Common myeloid progenitor, CD34-positive (primary cell): ENCODE measurements at places on chromosomes 16 and 17.
A peak's percentile ranks its signal among the peaks of the same experiment; 100 is the strongest.

GRCh38 chr16:17949141-17949981 lies 387.2 kb downstream of the NPIPA8 start:
- peak; percentile 20 for DNase-seq

DNA sequence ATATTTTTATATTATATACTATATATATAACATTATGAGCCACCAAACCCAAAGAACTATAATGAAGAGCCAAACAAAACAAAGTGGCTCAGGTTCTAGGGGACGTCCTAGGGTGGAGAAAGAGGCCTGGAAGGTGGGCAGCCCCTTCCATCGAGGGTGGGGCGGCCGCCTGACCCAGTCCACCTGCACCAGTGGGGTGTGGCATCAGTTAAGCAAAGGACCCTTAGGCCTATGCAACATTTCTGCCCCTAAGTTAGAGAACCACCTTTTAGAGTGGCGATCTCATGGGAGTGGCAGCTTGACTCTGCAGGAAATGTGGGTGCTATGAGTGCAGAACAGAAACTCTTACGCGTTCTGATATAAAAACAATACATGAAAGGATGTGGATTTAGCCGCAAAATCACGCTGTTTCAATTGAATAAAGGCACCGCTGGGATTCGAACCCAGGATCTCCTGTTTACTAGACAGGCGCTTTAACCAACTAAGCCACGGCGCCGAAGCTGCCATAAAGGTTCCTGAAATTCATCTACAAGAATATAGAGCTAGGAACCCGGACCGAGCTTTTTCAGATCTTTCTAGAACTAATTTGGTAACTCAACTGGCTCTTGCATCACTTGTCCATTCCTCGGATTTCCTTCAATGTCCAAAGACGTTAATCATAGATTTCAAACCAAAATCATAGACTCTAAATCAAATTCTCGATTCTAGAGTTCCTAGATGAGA lies 15.6 kb upstream of the AURKB start:
- DNase-seq: peak; percentile 46

DNA sequence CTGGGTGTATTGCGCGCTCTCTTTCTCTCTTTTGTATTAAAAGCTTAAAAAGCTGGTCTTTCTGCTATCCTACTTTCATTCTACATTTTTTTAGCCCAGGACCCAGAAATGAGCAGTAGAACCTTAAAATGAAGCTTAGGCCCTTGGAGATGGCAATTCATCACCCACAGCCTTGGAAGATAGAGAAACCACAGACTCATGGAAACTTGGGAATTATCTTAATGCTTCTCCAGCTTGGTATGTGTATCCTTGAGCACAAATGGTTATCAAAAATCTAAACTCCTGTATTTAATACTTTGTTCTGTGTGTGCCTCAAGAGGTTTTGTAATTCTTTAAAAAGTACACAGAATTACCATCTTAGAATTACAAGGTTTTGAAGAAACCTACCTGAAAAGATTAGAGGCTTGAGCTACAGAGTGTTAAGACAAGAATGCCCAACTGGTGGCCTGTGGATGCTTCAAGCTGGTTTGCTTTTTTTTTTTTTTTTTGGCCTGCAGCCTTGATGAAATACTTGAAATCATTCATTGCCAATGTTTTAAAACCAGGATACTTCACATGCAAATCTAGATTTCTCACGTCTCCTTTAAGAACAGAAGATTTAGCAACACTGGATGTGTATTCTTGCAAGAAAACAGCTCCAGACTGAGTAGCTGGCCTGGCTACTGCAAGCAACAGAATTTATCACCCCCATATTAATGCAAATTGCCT lies 105.0 kb downstream of the XYLT1 start:
- DNase-seq: no peak

DNA sequence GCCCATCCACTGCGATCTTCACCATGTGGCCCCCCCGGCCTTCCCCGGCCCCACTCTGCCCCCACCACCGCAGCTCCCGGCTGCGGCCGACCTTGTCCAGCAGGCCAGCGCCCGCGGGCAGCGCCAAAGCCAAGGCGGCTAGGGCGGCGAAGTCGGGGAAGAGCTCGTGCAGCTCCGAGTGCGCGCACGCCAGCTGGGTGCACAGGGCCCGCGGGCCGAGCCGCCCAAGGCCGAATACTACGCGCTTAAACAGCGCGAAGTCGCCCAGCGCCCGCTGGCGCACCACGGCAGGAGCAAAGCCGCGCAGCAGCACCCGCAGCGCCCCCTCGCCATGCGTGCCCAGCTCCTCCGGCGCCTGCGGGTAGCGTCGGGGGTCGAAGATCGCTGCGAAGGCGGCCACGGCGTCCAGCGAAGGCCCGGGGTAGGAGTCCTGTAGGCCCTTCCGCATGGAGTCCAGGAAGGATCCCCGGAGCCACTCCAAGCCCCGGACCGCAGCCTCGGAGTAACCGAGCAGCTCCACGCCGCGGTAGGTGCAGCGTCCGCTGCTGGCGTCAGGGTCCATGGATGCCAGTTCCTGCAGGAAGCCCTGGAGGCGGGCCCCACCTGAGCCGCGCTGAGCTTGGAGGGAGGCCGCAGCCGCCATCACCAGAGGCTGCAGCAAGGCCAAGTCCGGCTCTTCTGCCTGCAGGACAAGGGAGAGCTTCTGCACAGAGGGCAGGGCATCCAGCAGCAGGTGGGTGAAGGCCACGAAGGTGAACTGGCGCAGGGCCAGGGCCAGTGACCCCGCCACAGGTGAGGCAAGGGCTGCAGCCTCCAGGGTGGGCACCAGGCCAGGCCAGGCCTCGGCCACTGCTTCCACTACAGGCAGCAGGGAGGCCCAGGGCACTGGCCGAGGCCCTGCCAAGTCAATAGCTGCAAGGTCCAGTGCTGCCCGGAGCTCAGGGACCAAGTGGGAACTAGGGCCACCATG lies 10.3 kb downstream of the C17orf113 start:
- peak; percentile 48 for DNase-seq

- DNase-seq: peak; percentile 94
These were observed at the start of gene ACTG1 for GRCh38 chr17:81512562-81513371. TSS of gene ACTG1 (minus strand) at chr17:81512799. CDS start at chr17:81512354, 445 bp downstream.

DNA sequence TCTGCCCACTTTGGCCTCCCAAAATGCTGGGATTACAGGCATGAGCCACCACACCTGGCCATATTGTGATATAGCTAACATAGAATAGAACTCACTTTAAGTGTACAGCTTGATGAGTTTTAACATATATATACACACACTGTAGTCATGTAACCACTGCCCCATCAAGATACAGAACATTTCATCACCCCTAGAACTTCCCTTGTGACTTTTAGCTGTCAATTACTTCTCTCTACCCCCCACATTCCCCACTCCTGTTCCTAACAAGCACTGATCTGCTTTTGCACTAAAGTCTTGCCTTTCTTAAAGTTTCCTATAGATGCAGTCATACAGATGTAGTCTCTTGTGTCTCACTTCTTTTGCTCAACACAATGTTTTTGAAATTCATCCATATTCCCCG lies 93.1 kb downstream of the PITPNC1 start:
- no peak for DNase-seq

DNA sequence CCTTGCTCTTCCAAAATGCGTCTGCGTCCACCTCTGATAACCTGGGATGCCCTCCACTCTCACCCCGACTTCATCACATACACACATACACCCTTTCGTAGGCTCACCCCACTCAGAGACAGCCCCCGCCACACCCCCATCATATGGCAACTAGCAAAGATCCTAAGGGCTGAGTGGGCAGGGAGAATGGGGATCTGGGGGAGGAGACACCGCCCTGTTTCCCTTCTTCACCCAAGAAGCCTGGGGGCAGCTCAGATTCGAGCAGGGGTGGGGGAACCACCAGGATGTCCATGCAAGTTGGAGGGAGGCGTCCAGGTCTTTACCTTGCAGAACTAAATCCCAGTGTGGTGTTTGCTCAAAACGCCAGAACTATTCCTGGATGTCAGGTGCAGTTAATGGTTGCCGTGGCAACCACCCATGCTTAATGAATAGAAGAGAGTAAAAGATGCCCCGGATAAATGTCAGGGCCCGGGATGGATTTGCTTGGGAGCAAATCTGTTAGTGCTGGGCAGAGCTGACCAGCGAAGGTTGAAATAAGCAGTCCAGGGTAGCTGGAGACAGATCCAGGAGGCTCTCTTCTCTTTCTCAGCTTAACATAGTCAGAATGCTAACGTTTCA lies 72.8 kb downstream of the CACNG3 start:
- no peak for DNase-seq

- no peak for DNase-seq
These were observed 22.0 kb downstream of the ZNF469 start for GRCh38 chr16:88404769-88405168.

DNA sequence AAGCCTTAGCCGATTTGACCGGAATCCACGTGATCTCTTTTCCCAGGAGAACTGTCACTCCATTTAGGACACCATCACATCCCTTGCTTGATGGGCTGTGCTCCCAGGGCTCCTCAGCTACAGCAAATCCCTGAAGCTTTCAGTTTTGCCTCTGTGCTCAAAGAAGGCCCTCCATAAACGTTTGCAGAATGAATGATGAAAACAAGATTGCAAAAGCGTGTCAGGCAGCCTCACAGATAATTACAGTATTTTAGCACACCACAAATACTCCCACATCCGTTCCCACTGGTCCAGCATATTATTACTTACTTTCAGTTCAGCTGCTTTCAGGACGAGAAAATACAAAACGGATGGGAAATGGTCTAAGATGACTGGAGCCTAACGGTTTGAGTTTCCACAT lies 84.6 kb downstream of the USP31 start:
- DNase-seq: no peak

DNA sequence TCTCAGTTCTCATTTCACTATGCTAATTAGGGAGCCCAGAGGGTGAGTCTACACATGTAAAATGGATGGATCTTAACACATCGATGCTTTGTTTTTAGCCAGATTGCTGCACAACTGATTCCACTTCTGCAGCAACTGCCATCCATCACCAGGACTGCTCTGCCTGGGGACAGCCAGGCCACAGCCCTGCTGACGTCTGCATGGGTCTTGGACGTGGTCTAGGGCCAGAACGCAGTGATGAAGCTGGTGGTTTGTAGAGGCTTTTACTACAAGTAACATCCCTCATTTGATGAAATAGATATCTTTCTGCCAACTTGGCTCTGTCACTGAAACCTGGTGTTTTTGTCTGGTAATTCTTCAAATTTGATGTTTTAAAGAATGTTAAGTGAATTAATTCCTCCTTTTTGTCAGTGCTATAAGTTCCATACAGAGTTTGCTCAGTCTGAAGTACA lies 50.6 kb downstream of the MARCHF10 start:
- no peak for DNase-seq

DNA sequence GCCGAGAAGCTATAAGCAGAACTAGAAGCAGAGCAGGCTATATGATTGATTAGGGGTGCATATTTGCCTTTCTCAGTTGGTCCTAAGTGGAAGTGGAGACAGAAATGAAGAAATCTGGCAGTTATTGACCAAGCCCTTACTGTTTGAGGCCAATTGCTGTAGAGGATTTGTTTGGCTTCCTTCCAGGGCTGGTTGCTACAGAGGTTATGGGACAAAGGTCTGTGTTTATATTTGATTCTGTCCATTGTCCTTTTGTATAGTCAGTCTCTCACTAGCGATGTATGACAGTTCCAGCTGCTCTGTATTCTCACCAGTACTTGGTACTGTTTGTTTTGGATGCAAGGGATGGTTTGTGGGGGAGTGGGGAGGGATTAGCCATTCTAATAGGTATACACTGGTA lies 7.3 kb upstream of the ALOX15 start:
- no peak for DNase-seq

GRCh38 chr16:87816507-87817100 lies 50.8 kb upstream of the KLHDC4 start:
- DNase-seq: peak; percentile 57

- no peak for DNase-seq
These were observed 7.7 kb downstream of the SALL1 start for GRCh38 chr16:51143196-51143977.

- no peak for DNase-seq
These were observed 7.3 kb downstream of the MTMR4 start for GRCh38 chr17:58507123-58507634.

- no peak for DNase-seq
These were observed 26.5 kb downstream of the KAT7 start for GRCh38 chr17:49814781-49815529.

DNA sequence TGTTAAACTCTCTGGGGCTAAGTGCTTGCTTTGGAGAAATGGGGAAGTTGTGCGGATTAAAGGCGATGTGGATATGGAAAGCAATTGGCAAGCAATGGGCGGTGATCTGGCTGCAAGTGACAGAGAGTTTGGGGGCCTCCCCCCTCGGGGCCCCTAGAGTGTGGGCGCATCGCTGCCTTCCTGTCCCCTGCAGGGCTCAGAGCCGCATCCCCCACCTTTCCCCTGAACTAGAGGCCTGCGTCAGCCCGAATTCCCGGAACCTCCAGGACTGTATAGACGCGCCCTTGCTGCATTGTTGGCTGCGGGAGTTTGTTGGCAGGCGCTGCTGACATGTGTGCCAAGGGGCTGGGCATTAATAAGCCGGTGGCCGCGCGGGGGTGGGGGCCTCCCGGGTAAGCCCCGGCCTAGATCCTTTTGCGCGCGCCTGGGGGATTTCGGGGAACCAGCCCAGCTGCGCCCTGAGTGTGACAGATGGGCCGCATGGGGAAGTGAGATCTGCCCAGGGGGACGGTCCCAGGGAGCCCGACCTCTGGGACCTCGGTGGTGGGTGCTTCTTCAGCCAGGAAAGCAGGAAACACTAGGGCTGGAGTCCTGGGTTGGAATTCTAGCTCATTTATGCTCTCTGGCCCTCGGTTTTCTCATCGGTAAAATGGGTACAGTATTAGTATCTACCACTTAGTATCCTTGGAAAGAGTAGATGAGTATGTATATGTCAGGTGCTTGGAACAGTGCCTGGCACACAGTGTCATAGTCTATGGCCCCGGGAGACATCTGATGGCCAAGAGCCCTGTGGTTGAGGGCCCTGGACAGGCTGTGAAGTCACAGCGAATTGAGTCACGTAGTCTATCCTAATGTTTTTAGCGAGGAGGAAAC lies 1.0 kb downstream of the EEF2K start:
- peak; percentile 69 for DNase-seq

DNA sequence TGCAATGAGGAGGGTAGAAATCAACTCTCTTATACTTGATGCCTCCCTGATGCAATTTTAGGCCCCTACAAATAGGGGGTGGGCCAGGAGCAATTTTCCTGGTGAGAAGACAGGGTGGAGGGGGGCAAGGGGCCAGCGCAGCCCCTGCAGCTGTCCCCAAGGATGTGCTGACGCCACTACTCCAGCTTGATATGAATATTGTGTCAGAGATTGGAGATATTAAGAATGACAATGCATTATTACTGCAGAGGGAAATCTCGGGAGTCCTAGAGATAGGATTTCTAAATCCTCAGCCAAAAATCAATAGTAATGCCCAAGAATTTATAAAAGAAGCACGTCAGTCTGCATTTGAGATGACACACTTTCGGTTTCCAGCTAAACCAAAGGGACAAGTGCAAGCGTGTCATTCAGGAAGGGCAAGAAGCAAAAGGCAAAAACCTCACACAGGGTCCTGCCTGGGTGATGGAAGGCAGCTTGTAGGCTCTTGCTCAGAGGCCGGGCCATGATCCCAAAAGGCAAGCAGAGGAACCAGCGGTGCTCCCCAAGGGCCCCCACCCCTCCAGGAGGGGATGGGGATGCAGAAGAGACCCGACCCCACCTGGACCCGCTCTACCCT lies 178.8 kb downstream of the C16orf78 start:
- DNase-seq: peak; percentile 8
